NCI-H1092 (cell line): ENCODE measurements at places on chromosomes 7 and 10.

GRCh38 chr7:96827701-96828100, 118.1 kb upstream of the SEM1 start:
- DNase-seq = no peak

GRCh38 chr7:5172196-5172775, 17.7 kb upstream of the WIPI2 start:
- no peak for DNase-seq

GRCh38 chr7:136030867-136031318, 53.7 kb upstream of the MTPN start:
- DNase-seq = no peak

GRCh38 chr10:86333826-86334487, 32.6 kb downstream of the GRID1 start:
- DNase-seq = peak; percentile 80

- DNase-seq = no peak
Observed at GRCh38 chr7:6290319-6290741, 17.9 kb upstream of the CYTH3 start.

- no peak for DNase-seq
Observed at GRCh38 chr7:92973974-92974373, 137.6 kb upstream of the CDK6 start.

DNA sequence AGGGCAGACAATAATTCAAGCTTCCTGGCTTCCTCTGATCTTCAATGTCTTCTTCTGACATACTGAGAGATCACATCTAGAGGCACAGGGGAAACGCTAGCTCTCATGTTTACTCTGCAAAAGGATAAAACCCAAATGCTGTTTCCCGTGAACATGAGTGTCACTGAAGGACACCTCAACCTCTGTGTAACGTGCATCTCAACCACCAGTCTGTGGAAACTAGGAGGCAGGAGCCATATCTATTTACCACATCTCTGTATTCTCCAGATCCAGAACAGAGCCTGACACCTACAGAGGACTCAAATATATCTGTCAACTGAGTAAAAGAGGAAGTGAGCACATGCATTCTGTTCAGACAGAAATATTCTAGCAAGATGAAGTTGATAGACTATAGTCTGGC, 140.3 kb upstream of the TARP start:
- DNase-seq = no peak

DNA sequence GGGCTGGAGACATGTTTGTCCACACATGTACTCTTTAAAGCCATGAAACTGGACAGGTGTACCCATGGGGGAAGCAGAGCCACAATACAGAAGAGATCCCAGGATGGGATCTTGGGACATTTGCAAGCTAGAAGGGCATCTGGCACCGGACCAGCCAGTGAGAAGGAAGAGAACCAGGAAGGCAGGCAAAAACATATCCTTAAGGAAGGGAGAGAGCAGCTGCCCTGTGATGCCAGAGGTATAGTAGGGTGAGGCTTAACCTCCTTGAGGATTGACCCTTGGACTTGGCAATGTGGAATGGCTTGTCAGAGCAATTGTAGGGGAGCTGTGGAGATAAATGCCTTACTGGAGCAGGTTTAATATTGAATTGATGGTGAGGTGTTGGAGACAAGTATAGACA, 17.9 kb upstream of the SUV39H2 start:
- DNase-seq = no peak

GRCh38 chr7:51154201-51154600, 162.4 kb downstream of the COBL start:
- DNase-seq = no peak

- DNase-seq = no peak
Observed at GRCh38 chr7:151058781-151059366, 515 bp upstream of the SLC4A2 start.

DNA sequence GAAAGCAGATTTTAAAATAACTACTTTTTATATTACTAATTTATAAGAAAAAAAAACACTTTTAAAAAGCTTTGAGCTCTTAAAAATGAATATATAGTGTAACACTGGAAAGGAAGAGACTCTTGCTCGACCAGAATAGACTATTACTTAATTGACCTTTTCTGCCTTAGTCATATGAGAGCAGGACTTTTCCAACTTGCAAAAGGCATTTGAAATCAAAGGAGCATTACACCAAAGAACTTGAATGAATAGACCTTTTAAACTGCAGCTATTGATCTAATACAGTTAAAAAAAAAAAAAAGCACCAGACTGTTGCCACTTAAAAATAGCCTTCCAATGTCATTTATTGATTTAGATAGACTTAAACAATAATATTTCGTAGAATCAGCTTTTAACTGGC, 17.2 kb upstream of the SEMA3D start:
- DNase-seq = no peak

- DNase-seq = no peak
Observed at GRCh38 chr7:77351539-77352004, 64.6 kb downstream of the GSAP start.

- no peak for DNase-seq
Observed at GRCh38 chr7:122688400-122688998, 10.4 kb downstream of the RNF133 start.

DNA sequence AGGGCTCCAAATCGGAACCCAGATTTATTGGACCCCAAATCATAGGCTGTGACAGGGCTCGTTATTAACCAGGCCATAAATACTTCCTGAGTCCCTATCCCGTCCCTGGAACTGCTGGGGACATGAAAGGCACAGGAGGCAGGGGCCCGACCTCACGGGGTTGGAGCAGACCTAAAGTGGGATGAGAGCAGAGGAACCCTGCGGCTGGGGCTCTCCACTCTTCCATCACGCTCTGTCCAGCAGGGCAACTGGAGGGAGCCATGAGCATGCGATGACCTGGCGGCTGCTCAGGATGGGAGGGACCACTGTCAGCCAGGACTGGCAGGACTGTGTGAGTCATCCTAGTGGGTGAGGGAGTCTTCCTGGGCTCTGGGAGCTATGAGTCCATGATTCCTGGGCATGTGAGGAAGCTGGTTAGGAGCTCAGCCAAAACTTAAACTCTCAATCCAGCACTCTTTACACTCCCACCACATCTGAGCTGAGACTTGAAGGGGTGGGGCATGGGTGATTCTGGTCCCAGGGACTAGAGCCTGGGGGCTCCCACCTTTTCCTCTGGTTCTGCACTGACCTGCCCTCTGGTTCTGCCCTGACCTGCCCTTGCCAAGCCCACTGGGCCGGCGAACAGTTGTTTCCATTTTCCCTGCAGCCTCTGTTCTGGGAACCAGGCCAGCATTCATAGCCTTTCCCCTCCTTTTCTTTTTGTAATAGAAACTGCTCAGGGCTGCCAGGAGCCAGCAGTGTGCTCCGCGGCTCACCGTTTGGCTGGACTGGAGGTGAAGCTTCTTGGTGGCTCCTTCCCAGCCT, 47.1 kb downstream of the SYPL1 start:
- DNase-seq = peak; percentile 75

DNA sequence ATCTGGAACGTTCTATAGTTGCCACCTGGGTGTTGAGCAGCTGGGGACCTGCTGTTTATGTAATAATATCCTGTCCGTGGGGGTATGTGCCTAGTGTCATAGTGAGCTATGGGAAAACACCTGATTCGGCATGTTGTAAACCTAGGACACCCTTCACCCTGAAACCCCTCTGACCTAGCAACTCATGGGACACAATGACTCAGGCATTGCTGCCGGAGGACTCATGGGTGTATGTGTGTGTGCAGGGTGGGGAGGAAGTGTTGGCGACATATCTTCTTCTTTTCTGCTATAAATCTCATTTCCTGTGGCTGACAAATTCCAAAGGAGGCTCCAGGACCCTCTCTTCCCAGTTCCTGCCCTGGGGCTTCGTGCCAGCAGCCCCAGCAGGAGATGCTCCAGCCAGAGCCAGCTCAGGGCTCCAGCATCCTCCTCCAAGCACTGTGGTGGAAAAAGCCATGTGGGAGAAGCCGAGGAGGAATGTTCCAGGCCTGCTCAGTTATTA, 77.0 kb upstream of the PODXL start:
- DNase-seq = no peak

DNA sequence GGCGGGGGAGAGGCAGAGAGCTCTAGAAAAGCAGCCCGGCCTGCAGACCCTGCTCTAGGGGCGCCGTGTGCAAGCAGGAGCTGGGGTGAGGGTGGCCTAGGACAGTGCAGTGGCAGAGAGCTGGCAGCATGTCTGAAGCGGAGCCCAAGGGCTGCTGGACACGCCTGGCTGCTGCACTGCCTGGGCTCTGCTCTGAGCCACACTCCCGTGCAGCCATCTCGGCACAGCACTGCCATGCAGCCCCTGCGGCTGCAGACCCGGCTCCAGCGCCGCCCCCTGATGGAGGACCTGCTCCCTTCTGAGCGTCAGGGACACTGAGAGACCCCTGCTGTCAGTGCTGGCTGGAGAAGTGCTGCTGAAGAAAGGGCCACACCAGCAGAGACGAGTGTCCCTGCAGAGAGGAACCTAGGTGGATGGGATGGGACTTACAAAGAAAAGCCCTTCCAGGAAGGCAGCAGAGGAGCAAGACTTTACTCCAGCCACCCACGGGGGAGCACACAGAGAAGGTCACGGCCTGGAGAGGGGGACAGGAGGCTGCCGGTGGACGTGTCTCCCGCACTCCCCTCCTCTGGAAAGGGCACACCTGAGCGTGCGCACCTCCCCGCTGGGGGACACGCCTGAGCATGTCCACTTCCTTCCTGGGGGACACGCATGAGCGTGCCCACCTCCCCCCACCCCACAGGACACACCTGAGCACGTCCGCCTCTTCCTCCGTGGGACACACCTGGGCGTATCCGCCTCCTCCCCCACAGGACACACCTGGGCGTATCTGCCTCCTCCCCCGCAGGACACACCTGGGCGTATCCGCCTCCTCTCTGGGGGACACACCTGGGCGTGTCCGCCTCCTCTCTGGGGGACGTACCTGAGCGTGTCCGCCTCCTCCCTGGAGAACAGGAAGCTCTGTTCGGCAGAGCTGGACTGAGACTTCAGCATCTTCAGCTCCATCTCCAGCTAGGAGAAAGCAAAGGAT, 252.9 kb downstream of the MAD1L1 start:
- no peak for DNase-seq

- no peak for DNase-seq
Observed at GRCh38 chr7:141698247-141699015, 3.5 kb downstream of the DENND11 start.

DNA sequence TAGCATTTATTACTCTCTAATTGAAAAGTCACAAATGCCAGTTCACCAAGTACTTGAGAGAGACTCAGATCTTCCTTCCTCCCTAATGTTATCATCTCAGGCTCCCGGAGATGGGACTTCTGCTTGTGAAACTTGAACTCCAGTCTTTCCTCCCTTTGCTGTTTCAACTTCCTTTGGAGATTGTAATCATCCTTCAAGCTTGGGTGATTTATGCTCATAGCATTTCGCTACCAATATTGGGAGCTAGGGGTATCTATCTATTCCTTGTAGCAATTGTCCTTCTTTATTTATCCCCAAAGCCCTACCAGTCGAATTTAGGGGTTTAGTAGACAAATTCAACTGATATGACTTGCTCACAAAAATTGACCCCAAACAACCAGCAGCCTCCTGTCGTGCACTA, 117.9 kb upstream of the STARD3NL start:
- DNase-seq = no peak

DNA sequence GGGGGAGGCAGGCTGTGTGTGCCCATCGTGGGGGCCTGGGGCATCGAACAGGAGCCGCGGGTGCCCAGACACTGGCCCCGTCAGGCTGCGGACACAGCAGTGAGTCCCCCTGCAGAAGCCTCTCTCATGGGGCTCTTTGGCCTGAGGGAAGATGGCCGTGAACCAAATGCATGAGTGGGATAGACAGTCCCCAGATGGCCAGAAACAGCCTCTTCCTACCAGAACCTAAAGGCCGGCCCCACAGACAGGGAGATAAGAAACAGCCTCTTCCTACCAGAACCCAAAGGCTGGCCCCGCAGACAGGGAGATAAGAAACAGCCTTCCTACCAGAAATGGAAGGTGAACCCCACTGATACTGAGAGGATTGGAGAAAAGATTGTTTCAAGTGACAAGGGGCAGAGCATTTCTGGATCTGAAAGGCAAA, 16.6 kb downstream of the IDI2 start:
- no peak for DNase-seq

- peak; percentile 2 for DNase-seq
Observed at GRCh38 chr7:116180302-116180701, 30.0 kb upstream of the TES start.

DNA sequence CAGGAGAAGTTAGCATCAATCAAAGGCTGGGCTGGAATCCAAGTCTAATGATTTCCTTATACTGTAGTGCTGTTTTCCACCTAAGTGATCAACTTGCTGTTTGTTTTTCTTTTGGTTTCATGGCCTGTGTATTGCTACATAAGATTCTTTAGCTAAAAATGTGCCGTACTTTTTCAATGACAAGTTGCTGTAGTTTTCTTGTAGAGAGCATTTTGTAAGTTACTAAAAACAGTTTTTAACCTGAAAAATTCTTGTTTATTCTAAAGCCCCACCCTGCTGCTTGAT, 1.3 kb downstream of the HELLS start:
- no peak for DNase-seq

DNA sequence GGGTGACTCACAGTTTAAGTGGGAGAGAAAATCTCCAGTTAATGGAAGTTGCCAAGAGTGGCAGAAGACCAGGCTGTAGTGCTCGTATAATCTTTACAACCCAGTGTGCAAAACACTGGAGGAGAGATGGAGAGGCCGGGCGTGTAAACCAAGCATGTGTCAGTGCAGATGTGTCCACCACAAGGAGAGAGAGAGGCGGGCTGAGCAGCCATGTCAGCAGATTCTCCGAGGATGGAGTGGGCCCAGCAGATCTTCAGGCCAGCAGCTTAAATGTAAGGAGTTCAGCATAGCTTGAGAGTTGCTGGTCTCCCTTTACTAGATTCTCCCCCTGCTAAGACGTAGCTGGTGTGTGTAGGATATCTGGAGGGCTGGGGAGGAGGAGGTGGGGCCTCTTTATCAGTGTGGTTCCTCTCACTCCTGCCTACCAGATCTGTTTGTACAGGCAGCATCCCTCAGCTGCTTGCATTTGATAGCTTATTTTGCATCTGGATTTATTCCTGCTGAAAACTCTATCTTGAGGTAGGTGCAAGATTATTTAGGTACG, 13.7 kb downstream of the BPGM start:
- DNase-seq = no peak

- no peak for DNase-seq
Observed at GRCh38 chr10:4549139-4549653, 276.8 kb upstream of the AKR1E2 start.

- DNase-seq = no peak
Observed at GRCh38 chr10:119658274-119658673, 7.1 kb downstream of the BAG3 start.

DNA sequence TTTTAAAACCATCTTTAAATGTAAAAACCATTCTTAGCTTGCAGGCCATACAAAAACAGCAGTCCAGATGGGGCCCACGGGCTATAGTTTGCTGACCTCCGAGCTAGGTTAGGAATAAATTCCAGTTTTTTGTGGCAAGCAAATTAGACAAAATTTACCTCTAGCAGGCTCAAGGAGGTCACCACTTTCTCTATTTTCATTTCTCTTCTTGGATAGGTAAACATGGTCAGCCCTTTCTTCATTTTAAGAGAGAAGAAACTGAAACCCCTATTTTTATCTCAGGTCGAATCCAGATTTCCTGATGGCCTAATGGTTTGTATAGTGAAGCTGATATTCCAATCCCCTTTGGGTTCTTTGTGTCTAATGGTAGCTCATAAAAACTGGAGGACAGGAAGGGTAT, 10.7 kb downstream of the IKZF5 start:
- DNase-seq = no peak
